ENCODE measurements at places on chromosomes 3 and 15. TPM values are rescaled to one million over a fixed set of nuclear protein-coding genes. Genes with fewer than 3 reads are reported as not detected.

DNA sequence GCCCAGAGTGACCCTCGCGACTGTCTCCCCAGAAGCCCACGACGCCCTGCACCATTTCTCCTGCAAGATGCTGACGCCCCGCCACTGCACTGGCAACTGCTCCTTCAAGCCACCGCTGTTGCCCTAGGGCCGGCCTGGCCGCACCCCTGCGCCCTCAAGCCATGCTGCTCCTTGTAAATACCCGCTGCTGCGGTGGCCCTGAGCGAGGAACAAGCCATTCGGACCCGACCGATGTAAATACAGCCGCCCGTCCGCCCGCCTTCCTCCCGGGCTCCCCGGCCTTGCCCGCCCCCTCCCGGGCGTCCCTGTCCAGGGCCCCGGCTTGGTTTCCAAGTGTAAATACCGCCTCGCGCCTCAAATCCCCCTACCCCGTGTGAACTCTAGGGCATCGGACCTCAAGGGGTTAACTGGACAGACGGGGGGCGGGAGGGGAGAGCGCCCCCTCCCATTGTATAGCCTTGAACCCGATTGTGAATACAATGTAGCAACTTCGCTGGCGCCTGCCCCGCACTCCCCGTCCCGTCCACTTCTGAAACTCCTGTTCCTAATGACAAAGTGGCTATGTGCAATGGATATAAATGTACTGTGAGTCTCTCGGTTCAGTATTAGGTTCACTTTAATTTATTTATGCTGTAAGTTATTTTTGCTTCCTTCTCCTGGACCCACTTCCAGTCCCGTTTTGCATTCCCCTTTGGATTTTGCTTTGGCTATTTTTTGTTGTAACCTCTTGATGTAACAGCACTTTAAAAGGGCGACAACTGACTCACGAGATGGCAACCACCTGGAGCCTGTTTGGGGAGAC lies 5.9 kb downstream of the RNU6-1 start:
- no peak for DNase-seq

GRCh38 chr3:47583320-47584075 lies 4.8 kb upstream of the CSPG5 start:
- DNase-seq, result no peak

- DNase-seq, result no peak
These were observed 19.4 kb upstream of the SERPINI2 start for GRCh38 chr3:167493244-167493643.

The FANCD2 gene
- 3.3 TPM for total RNA-seq

Data from omental fat pad (tissue), 4 donors.